ENCODE measurements at places on chromosomes 13 and 19.

DNA sequence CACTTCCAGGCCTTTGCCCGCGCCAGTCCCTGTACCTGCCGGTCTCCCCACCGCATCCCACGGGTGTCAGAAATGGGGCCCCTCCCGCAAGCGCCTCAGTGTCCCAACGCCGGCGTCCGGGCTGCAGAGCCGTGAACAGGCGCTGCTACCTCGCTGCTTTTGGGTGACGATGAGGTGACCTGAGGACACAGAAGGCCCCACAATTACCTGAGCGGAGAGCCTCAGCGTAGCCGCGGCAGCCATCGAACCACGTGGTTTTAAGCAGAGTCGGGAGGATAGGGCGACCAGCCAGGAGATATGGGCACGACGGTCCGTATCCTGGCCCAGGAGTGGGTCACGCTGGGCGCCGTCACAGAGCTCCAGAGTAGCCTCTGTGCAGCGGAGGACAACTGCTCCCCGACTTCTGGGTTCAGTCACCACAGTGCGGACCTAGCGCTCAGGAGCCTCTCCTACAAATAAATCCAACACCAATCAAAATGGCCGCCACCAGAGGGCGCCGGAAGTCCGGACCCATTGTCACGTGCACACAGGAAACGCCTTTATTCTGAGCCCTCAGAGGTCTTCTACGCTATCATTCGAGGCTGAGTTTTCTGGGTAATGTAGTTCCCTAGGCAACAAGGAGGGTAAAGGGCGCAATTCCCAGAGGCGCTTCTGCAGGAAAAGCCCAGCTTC lies at the start of gene ZNF814:
ZNF814 (minus strand) TSS at position 478 of the 672 bp plus-strand sequence; CDS start at position 243, 235 bp downstream.
- peak; percentile 98 for DNase-seq

GRCh38 chr19:8085598-8086408 lies 33.2 kb downstream of the CCL25 start:
- peak; percentile 68 for DNase-seq

DNA sequence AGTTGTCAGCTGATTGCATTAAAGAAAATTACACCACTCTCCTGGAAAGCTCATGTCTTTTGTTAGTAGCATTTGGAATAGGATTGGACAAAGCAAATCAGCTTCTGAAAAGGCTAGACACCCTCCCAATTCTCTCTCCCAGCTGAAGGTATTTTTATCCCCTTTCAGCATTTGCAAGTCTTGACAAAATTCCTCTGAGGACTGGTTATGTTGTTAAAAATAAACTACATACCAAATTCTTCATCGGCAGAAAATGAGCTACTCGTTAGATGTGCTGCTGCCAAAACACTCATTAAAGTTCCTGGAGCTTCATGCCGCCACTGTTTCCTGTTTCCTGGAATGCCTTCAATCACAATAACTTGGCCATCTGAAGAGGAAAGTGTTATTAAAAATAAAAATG lies 37.1 kb downstream of the UTP14C start:
- no peak for DNase-seq

- DNase-seq = peak; percentile 48
Observed at GRCh38 chr13:20161951-20162300, 1.1 kb upstream of the GJA3 start.

DNA sequence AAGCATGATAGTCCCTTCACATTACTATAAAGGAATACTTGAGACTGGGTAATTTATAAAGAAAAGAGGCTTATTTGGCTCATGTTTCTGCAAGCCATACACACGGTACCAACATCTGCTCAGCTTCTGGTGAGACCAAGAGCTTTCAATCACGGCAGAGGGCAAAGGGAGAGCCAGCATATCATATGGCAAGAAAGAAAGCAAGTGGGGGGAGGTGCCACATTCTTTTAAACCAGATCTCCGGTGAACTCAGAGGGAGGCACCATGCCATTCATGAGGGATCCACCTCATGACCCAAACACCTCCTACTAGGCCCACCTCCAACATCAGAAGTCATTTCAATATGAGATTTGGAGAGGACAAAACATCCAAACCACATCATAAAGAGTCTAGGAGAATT lies 20.3 kb downstream of the XPO4 start:
- no peak for DNase-seq

GRCh38 chr13:97352815-97353214 lies 81.2 kb upstream of the RAP2A start:
- DNase-seq = no peak

- no peak for DNase-seq
Observed at GRCh38 chr19:4447327-4448146, 10.1 kb downstream of the UBXN6 start.

DNA sequence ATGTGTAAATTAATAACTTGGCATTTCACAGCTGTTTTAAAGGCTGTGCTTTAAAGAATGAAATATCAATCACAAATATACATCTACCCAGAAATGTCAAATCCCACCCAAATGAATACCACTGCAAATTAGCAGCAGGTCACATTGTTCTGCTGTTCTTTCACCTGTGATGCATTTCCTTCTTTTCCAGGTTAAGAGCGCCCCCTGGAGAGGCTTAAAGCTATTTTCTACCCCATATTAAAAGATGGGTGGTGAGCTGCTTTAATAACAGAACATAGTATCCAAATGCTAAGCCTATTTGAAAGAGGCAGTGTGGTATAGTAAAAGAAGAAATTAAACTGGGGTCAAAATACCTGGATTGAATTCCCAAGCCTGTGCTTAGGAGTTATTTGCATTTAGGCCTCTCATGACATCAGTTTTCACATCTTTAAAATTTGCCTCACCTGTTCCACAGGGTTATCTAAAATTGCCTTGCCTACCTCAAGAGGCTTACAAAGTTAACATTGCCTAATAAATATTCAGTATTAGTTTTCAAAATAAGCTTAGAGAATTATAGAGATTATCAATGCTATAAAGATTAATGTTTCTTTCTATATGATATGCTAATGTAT lies 396.9 kb upstream of the SLITRK5 start:
- peak; percentile 81 for DNase-seq

DNA sequence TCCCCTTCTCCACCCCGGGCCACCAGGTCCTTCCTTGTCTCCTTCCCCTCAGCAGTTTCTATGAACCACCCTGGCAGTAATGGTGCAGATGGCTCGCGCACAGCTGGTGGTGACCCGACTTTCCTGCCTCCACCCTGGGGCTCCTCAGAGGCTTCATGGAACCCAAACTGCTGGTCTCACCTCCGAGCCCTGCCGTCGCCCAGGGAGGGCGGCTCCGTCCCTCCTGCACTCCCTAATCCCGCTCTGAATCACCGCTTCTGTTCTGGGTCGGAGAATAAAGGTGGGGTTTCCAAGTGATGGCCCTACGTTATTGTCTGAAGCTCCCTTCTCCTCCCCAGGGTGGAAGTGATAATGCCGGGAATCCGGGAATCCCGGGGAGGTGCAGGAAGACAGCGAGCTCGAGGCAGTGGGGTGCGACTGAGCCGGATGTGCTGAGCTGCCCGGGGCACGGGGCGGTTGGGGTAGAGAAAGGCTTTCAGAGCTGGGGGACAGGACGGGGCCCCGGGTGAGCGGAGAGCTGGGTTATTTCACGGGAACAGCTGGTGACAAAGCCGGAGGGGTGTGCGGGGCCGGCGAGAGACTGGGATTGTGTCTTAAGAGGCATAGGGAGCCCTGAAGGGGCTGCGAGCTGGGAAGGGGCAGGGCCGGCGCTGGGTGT lies 711 bp downstream of the FUT2 start:
- peak; percentile 44 for DNase-seq

DNA sequence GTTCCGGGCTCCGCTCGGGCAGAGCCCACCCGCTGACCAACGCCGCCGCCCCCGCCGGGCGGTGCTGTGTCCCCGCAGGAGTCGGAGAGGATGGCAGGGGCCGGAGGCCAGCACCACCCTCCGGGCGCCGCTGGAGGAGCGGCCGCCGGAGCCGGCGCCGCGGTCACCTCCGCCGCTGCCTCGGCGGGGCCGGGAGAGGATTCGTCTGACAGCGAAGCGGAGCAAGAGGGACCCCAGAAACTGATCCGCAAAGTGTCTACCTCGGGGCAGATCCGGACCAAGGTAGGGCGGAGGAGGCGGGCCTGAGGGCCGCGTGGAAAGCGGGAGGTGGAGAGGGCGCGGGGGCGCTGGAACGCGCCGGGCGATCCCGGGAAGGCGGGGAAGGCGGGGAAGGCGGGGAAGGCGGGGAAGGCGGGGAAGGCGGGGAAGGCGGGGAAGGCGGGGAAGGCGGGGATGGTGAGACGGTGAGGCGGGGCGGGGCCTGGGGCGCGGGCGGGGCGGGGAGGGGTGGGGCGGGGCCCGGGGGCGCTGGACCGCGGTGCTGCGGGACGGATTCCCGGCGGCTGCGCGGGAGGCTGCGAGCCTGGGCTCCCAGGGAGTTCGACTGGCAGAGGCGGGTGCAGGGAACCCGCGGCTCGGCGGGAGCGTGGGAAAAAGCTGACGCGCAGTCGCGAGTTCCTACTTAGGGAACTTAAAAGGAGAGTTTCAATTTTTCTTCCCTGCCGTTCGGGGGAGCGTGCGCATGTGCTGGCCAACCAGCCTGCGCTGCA lies 421 bp downstream of the DGKH start:
- peak; percentile 85 for DNase-seq

GRCh38 chr19:45908956-45909355 lies 5.6 kb downstream of the NANOS2 start:
- DNase-seq = no peak

GRCh38 chr19:41416194-41416674 lies 10.9 kb downstream of the B3GNT8 start:
- DNase-seq = no peak

GRCh38 chr19:9673912-9674662 lies 813 bp downstream of the ZNF562 start:
- peak; percentile 10 for DNase-seq

DNA sequence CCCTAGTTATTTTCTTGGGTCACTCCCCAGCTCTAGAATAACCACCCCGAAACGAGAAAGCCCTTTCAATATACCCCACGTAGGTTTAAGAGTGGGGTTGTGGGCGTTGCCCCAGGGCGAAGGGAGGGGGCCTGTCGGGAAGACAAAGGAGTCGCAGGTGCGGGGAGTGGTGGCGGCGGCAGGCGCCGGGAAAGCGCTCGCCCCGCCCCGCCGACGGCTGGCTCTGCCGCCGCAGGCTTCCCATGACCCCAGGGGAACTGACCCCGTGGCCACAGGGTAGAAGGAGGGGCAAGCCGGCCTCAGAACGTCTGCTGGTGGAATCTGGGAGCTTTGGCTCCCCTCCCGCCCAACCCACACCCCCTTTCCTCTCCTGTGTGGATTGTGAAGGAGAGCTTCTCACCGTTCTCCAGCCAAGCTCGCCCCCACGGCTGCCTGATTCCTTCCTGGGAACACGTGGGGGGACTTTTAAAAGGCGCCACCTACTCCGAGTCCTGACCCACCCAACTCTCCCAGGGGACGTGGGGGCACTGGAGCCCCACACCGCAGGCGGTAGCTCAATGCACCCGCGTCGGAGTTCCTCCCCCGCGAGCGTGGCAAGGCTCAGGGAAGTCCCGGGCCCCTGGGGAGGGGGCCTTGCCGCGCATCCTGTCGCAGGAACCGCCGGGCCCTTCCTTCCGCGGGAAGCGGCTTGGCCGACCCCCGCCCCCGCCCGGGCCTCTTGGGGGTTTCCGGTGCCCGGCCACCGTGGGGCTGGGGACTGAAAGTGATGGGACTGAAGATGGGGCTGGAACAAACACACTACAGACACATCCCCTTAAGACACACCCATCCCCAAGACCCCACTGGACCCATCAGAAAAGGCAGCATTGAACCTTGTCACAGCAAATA lies 5.5 kb downstream of the IER2 start:
- DNase-seq = peak; percentile 89

DNA sequence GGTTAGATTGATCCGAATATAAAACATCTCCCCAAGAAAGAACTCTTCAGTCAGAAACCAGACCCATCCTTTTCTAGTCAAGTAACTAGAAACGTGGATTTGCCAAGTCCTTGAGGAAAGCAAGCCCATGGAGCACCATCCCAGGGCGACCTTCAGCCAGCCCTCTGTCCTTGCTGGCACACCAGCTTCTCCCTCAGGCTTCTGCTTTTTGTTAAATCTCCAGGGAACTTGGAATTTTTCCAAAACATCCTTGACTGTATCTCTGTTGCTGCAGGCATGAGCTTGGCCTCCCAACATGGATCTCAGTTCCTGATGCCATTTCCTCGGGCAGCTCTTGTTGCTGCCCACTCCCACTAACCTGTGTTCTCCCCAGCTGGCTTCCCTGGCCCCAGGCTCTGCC lies 27.1 kb upstream of the C1QTNF9 start:
- no peak for DNase-seq

- no peak for DNase-seq
Observed at GRCh38 chr13:94716016-94716415, 3.7 kb upstream of the SOX21 start.

DNA sequence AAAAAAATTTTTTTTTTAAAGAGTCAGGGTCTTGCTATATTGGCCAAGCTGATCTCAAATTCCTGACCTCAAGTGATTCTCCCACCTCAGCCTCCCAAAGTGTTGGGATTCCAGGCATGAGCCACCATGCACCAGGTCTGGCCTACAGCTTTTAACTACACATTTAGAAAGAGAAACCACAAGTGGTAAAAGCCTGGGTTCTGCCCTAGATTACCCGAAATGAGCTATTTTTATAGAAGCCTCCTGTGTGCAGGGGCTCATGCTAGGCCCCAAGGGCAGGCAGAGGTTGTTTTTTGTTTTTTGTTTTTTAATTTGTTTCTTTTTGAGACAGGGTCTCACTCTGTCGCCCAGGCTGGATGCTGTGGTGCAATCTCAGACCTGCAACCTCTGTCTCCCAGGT lies 14.0 kb upstream of the MYADM start:
- no peak for DNase-seq

DNA sequence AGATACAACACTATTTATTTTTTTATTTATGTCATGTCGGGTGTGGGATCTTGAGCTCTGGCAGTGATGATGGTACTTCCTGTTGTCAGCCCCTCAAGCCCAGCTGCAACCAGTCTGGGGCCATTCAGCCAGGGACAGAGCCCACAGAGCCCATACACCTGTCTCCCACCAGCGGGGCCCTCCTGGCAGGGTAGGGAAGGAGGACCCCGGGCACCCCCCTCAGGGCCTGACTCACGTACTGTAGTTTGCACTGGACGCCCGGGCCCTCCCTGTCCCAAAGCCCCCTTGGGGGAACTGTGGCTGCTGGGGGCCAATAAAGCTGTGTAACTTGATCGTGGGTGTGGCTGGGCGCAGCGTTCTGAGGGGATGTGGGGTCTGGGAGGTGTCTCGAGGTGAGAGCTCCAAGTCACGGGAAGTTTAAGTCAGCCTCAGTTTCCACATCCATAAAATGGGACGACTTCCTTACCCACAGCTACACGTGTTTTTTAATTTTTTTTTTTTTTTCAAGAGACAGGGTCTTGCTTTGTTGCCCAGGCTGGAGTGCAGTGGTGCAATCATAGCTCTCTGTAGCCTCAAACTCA lies 9.5 kb downstream of the ATG4D start:
- no peak for DNase-seq

DNA sequence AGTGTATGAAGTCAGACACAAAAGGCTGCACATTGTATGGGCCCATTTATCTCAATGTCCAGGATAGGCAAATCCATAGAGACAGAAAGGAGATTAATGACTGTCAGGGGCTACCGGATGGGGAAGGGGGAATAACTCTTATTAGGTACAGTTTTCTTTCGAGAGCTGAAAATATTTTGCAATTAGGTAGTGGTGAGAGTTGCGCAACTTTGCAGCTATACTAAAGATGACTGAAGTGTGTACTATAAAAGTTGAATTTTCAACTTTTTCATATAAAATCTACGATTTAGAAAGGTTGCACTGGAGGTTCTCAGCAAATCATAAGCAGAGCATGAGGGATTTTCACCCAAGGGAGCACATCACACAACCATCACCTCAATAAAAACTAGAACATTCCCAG lies 16.1 kb upstream of the SLC15A1 start:
- no peak for DNase-seq
